ENCODE measurements at places on chromosomes 3 and 15.

- DNase-seq = no peak
These were observed 267.0 kb downstream of the PTPRG start for GRCh38 chr3:61828184-61828874.

DNA sequence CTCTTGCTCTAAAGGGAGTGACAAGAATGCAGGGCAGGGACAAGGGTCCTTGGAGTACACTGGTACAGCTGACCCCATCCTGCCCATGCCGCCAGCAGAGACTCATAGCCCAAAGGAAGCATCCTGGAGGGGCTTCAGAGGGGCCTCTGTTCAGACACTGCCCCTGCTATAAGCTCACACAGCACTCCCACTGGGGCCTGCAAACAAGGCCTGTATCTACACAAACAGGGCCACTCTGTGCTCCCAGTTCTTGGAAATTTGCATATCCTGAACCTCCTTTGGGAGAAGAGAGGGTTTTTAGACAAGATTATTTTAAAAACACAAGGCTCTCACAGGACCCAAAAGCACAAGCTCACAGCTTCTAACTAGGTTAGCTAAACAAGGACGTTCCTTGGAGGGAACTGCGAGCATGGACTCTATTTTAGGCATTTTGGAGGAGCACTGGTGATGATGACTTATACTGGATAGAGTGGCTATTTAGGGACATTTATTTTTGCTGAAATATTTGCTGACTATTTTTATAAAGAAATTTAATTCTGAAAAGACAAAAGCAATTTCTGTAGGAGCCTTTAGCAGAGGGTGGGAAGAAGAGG lies 16.4 kb upstream of the ANKRD34C start:
- no peak for DNase-seq

DNA sequence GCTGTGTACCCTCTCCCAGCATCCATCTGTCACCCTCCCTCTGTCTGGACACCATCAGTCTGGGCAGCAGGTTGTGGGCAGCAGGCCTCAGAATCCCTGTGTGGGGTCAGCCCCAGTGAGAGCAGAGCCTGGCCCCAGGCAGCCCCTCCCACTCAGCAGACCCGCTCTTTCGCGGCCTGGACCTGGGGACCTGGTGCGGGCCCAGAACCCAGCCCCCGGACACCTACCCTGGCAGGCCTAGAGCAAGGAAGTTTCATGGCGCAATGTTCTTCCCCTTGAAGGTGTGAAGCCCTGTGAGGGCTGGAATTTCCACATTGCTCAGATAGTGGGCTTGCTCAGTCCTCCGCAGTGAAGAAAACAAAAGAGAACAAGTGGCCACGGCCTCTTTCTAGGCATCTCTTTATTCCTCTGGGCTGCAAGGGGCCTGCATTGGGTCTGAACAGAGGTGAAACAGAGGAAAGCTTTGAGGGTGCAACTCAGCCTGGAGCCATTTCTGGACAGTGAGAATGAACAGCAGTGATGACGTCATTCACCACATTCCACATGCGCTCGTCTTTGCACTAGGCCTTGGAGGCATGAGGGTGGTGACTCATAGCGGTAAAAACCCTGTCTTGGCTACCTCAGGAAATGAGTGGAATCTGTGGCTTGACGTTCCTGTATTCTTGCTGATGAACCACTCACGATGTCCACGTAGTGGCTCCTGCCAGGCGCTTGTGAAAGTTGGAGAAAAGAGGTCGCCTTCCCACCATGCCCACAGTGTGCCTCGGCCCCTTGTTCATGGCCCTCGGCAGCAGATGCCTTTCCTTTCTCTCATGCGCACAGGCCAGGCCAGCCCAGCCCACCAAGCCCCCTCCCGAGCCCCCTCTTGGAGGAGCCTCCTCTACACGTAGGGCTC lies 66.1 kb downstream of the SLC30A4 start:
- peak; percentile 92 for DNase-seq

GRCh38 chr3:6781092-6781491 lies 79.8 kb upstream of the GRM7 start:
- no peak for DNase-seq

- no peak for DNase-seq
These were observed 7.7 kb upstream of the GRAMD2A start for GRCh38 chr15:72205273-72205672.

- DNase-seq = no peak
These were observed 37.9 kb downstream of the KLHL6 start for GRCh38 chr3:183517607-183518006.

DNA sequence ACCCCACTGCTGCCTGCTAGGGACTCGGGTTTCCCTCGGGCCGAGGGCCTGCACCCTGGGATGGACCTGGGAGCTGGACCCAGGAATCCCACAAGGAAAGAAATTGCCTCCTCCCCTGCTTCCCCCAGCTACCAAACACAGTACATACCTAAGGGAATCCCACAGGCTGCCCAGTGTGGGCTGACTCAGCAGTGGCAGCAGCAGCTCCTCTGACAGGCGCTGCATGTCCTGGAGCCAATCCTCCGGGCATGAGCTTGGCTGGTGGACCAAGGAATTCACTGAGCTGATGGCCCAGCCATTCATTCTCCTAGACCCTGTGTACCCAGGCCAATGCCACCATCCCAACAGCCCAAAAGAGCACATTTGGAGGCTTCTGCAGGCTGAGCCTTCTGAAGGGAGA lies 9.5 kb upstream of the LTK start:
- DNase-seq = no peak

GRCh38 chr3:189841473-189842205 lies 210.4 kb downstream of the TP63 start:
- no peak for DNase-seq

DNA sequence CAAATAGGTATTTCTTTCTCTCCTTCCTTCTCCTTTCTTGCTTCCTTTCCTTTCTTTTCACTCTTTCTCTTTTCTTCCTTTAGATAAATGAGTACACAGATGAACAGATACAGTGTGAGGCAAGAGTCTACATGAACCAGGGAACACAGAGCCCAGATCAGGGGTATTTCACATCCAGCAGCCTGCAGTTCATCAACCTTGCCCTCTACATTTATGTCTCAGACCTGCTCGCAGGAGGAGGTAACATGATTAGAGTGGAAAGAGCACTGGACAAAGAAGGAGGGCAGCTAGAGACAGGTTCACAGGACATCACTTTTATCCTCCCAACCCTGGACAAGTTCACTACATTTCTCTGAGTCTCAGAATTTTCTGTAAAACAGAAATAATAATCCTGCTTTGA lies 773.1 kb downstream of the NTRK3 start:
- DNase-seq = no peak

GRCh38 chr3:120568202-120568531 lies 28.0 kb upstream of the NDUFB4 start:
- no peak for DNase-seq

GRCh38 chr15:29571792-29572431 lies 250.4 kb downstream of the TJP1 start:
- DNase-seq = no peak

- DNase-seq = no peak
These were observed 1021.0 kb upstream of the SEMA6D start for GRCh38 chr15:46696281-46696680.

DNA sequence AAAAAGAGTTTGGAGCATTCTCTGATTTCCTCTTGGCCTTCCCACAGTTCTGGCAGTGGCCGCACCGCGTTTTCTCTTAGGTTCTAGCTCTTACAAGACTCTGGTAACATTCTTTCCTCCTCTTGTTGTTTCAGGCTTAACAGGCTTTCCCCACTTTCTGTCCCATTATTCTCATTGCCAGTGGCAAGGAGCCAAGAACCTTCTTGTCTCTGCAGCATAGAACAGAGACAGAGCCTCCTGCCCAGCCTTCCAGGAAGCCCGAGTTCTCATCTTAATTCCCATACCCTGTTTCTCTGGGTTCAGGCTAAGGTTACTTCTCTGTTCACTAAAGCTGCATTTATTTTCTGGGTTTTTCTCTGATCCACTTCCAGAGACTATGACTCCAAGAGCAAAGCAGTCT lies 61.1 kb downstream of the DUT start:
- DNase-seq = no peak

GRCh38 chr3:168088106-168088720 lies 7.5 kb downstream of the GOLIM4 start:
- DNase-seq = peak; percentile 76

GRCh38 chr15:57284535-57284934 lies 91.8 kb upstream of the CGNL1 start:
- peak; percentile 34 for DNase-seq

GRCh38 chr15:93173369-93173768 lies 84.4 kb upstream of the RGMA start:
- no peak for DNase-seq

DNA sequence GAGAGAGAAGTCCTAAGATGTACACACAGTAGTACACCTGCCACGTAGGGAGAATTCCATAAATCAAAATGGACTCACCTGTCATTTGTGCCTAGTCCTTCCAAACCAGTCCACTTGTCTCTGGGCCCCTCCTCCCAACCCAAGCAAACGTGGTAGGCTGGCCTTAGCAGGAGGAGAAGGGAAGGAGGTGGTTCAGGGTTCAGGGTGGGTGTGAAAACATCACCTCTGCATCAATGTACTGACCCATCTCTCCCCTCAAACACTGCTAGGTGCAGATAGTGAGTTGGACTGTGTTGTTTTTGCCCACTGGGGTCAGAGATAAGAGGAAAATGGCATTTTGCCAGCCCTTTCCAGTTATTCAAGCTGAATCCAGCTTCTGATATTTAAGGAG lies 99.3 kb downstream of the MME start:
- no peak for DNase-seq

- DNase-seq = peak; percentile 73
These were observed 2.5 kb upstream of the IRAK2 start for GRCh38 chr3:10162185-10162584.

- DNase-seq = peak; percentile 43
These were observed 70.5 kb upstream of the LIPC start for GRCh38 chr15:58361273-58361759.

DNA sequence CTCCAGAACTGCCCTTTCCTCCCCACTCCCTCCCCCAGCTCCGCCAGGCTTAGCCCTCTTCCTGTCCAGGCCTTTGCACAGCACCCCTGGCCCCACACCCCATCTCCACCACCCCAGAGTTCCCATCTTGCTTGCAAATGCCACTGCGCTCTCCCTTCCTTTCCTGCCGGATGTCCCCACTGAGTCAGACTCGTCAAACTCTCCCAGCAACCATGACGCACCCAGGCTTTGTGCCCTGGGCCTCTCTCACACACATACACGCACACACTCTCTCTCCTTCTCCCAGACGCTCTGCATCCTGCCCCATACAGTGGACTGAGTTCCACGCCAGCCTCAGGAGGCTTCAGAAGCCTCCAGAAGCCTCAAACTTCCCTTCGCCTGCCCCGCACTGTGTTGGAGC lies 2.8 kb upstream of the CCDC9B start:
- DNase-seq = no peak

DNA sequence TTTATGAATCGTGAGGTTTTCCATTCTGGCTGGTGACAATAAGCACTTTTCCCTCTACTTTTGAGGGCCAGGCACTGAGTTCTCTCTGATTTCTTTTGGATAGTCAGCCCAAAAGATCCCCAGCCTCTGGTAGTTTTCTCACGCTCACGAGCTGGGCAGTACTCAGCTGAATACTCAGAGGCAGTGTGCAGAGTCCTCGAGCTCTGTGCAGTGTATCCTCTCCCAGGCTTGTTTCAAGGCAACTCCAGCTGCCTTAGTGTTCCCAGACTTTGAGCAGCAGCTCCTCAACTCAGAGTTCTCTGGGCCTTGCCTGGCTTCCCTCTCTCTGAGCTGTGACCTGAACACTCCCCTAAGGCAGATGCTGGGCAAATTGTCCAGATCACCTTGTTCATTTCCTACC lies 59.1 kb upstream of the IQSEC1 start:
- no peak for DNase-seq

DNA sequence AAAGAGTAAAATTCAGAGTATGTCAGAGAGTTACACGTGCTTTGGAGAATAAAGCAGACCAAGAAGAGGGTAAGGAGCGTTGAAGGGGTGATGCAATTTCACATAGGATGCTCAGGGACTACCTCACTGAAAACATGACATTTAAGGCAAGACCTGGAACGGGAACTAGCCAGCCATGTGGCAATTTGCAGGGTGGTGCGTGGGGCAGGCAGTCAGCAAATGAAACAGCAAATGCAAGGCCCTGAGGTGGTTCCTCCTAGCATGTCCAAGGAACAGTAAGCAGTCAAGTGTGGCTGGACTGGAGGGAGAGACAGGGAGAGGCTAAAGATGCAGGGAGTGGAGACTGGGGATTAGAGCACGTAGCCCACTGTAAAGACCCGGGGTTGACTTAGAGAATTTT lies 146.1 kb upstream of the LPP start:
- peak; percentile 66 for DNase-seq

- peak; percentile 48 for DNase-seq
These were observed 539 bp upstream of the MGLL start for GRCh38 chr3:127822682-127823425.

- no peak for DNase-seq
These were observed 24.7 kb upstream of the SCAANT1 start for GRCh38 chr3:63936925-63937324.

DNA sequence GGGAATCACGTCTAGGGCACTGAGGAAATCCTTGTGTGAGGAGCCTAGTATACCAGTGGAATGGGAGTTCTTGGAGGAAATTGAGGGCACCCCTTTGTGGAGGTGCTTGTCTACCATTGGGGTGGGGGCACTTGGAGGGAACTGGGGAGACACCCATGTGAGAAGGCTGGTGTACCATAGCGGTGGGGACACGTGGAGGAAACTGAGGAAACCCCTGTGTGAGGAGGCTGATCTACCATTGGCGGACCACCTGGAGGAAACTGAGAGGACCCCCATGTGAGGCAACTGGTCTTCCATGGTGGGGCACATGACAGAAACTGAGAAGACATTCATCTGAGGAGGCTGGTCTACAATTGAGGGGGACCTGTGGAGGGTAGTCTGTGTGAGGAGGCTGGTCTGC lies 164.5 kb downstream of the FBLN2 start:
- no peak for DNase-seq

GRCh38 chr3:42277676-42278075 lies 11.7 kb upstream of the CCK start:
- DNase-seq = no peak

GRCh38 chr3:120450600-120451271 lies at the start of gene FSTL1:
TSS of gene FSTL1 (minus strand) at chr3:120450992. CDS start at chr3:120450746, 246 bp downstream.
- no peak for DNase-seq

DNA sequence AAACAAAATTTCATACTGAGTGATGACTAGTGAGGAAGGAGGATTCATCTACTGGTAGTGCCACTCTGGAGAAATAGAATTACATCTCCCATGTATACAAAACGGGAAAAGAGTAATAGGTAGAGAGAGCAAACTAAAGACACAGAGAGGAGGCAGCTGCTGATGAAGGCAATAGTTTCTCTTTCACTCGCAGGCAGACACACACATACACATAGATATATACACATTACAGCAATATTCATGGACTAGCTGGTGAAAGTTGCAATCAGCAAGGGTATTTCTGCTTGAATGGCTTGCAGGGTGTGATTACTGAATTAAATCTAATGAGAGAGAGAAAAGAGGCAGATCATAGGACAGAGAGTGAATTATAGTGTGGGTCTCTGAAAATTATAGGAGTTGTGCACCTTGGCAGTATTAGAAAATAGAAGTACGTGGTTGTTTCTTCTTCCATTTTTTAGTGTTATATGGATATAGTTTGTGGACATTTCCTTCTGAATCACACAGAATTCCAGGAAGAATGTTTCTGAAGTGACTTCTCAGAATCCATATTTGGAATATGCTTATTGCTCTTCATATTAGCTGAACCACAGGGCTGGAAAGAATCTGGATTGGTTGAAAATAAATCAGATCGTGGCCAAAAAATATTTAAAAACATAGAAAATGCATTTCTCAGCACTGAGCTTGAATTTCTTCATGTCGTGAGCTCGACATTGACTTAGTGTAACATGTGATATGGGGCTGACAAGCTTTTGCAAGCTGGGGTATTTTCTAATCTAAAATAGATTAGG lies 991.2 kb downstream of the TUSC7 start:
- DNase-seq = no peak

GRCh38 chr3:42979044-42979972 lies at the start of gene GASK1A:
TSS of gene GASK1A (plus strand) at chr3:42979311. CDS start at chr3:42979643, 332 bp downstream.
- peak; percentile 59 for DNase-seq

- DNase-seq = peak; percentile 15
These were observed 13.9 kb upstream of the SLITRK3 start for GRCh38 chr3:165210132-165210531.
